ENCODE measurements at places on chromosomes 11 and 22.
A peak's percentile ranks its signal among the peaks of the same experiment; 100 is the strongest.

DNA sequence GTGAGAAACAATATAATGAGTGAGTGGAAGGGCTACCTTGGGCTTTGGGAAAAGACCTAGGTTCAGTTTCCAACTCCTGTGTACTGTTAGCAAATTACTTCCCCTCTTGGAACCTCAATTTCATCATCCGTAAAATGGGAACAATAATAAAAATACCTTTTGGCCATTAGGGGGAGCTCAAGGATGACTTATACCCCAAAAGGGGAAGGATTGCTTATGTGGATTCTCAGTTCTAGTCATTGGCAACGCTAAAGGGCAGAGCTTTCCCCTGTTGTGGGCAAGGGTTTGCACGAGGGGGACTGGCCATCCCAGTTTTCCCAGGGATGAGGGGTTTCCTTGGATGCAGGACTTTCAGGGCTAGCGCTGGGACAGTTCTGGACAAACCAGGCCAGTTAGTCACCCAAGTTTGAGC is 3.1 kb upstream of the COMMD9 start:
- no peak for DNase-seq

DNA sequence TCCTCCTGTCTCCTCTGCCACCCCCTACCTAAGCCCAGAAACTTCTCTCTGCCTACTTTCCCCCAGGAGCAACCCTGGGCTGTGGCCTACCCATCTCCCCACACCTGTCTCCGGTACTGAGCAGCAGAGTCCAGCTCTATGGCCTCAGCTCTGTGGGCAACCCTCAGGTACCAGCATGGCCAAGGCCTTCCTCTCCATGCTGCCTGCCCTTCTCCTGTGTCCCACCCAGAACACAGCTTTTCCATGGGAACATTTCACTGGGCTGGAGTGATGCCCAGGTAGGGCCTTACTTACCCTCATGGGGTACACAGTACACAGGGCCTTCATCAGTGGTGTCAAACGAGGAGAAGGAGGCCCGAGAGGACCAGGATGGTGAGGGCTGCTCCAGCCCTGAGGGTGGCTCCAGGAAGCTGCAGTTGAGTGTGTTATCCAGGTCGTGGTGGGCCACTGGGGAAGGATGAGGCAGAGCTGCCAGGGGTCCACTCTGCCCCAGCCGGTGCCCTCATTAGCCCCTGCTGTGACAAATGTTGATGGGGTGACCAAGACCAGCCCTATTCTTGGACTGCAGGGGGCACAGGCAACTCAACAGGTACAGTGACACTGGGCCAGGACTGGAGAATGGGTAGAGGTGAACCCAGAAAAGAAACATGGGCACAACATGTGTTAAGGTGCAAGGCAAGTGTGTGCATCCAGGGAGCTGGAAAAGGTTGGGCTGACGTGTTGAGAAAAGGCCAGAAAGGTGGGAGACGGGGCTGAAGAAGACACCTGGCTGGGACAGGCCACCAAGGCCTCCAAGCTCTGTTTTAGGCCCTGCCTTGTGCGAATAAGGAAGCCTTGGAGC is 10.3 kb downstream of the SCARF2 start:
- DNase-seq = no peak

DNA sequence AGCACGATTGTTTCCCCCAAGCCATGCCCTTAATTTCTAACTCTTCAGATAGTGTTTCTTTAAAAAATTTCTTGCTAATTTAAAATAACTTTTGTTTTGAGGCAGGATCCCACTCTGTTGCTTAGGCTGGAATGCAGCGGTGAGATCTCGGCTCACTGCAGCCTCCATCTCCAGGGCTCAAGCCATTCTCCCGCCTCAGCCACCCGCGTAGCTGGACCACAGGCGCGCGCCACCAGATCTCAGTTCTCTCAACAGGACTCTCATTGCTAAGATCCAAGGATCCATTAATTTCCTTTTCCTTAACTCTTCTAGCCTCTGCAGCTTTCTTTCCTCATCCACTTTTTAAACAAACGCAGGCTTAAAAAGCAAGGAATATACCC is 327 bp upstream of the MED17 start:
- DNase-seq = no peak

DNA sequence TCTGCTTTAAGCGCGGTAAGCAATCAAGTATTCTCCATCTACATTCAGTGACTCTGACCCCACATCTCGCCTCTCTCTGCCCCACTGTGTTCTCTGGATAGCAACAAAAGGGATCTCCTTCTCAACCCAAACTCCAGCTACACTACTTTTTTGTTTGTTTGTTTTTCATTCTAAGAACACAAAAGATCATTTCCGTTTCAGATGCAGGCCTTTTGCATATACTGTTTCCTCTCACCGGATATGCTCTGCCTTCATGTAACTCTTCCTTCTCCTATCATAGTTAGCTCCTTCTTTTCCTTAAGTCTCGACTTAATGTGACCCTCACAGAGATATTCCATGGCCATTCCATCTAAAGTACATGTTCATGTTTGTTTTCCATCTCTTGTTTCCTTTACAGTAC is 179.8 kb upstream of the MTMR2 start:
- no peak for DNase-seq

DNA sequence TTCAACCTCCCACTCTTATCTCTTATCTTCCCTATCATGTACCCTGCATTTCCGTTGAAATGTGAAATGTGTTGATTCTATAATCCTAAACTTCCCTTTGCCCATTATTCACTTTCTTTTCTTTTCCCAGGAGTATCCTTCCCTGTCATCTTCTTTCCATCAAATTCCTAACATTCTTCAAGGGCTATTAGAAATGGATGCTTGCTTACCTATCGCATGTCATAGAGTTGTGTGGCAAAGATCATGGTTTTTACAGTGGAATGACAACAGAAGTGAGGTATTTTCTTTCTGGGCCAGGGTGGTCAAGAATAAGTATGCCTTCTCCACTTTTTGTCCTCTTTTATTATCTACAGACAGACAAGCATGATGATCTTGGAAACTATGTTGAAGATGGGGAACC is 124.4 kb upstream of the SLC5A12 start:
- no peak for DNase-seq

GRCh38 chr11:5151713-5152153 is 2.8 kb downstream of the OR52A1 start:
- no peak for DNase-seq

GRCh38 chr11:85643191-85643614 is 4.6 kb upstream of the TMEM126A start:
- DNase-seq = no peak

DNA sequence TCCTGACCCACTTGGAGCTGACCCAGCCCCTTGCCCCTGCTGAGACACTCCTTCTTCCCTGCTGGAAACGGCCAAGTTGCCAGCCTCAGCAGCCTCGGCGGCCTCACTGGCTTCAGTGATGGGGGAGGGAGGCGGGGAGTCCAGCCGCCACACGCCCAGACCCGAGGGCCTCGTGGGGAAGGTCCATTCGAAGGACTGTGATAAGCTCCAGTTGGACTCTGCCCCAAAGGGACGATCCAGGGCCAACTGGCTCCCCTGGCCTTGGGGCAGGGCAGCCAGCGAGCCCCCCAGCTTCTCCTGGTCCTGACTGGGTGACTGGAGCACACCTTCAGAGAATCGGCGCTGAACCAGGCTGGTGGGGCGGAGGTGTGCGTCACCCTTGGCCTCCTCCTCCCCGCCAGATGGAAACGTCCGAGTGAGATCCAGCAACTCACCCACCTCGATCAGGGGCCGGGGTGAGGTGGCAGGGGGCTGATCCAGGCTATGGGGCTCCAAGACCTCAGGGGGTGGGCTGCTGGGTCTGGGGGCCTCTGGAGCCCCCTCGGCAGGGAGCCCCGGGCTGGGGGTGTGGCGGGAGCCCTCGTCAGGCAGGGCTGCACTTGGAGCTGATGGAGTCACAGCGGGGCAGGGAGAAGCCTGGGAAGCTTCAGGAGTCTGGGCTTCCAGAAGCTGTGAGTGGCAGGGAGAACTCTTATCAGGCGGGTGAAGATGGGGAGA is 11.5 kb downstream of the TNKS1BP1 start:
- peak; percentile 72 for DNase-seq

DNA sequence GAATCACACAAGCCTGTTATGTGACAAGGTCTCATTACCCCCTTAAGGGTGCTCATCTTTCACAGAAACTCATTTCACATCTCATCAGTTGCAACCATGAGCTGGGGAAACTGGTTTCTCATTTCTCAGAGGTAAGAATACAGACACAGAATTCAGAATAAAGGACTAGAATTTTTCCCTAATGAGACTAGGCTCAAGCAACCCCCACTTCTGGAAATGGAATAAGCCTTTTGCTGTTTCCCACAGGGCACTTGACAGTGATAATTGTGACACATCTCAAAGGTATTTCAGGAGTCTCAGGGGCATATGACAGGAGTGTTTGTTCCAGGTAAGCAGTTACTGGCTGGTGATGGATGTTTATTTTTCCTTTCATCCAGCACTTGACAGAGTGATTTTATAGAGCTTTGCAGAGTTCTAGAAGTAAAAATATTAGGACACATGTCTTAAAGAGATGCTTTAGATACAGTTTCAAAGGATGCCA is 112.9 kb upstream of the DDI1 start:
- no peak for DNase-seq

DNA sequence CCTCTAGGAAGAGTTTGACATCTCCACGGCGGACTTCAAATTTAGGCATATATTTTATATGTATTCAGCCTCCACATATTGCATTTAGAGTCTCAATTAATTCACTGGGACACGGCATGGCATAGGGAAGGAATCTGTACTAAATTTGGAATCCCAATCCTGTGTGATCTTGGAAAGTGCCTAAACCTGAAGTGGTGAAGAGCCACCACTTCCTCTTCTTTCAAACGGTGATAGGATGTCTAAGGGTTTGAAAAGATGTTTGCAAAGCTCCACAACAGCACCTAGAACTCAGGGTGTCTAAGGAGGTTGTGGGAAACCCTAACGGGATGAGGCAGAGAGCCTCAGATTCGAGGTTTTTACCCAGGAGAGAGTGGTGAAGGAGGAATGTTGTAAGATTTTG is 1.0 kb upstream of the L3MBTL2 start:
- no peak for DNase-seq

DNA sequence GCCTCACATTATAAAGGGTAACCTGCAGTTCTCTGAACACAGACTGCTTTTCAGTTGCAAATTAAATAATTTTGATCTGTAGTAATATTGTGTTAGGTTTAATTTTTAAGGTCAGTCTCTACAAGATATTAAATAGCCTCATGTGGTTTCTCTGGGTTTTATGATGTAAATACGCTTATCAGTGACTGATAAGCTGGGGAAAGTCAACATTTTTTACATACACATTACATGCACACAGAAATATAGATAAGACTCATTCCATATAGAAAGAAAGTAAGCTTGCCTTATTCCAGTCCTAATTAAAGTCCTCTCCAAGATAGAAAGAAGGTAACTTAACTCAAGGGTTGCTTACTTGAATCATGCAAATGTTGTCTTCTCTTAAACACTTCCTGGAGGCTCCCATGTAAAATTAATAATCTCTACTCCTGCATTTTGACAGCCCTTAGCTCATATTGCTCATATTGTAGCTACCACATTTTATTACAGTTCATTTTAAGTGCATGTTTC is 1.6 kb upstream of the OR5M3 start:
- no peak for DNase-seq

- DNase-seq = peak; percentile 43
Observed at GRCh38 chr11:70883973-70884623, 368.3 kb downstream of the SHANK2 start.

DNA sequence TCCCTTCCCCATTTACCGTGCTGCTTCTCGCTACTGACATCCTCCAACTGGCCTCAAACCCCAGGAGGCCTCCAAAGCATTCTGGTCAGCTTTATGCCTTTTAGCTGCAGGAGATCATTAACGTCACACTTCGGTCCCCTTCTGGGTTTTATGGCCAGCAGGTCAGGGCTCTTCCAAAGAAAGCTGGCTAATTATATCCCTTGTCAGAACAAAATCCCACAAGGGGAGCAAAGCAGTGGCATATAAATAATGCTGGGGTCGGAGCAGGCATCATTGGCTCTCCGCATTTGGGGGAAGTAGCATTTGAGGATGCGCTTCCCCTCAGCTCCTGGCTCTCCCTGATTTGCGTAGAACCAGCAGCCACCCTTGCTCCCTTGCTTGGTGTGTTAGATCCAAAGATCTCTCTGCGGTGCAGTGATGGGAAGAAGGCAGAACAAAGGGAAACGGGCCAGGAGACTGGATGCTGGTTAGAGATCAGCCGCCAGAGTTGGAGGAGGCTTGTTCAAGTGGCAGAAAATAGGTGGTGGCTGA is 117.4 kb downstream of the DBX1 start:
- DNase-seq = no peak

- DNase-seq = peak; percentile 77
Observed at GRCh38 chr22:38923463-38924346, 33.7 kb upstream of the APOBEC3A start.

DNA sequence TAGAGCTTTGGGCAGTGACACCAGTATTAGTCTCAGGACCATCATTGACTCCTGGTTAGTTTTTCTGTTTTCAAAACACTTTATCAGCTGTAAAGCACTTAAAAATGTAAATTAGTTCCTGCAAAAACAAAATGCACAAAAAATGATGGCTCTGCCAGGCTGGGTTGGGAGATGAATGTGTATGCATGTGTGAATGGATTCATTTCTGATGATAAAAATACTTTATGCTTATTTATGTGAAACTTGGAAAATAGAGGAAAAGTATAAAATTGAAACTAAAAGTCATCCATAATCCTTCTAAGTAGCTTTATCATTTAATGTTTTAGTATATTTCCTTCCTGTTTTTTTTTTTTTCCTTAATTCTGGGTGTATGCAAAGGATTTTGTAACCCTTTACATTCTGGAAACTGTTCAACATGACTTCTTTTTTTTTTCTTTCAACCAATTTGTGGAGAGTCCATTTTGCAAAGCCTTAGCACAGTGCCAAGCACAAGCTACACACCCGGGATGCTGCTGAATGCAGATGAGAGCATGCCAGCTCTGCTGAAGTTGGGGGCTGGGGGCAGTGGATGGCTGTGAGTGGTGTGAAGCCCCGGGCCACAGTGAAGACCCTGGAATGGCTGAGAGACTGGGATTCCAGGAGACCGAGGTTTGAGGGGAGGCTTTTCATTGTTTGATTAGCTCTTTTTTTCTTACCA is 37.6 kb downstream of the PTPRJ start:
- DNase-seq = peak; percentile 13

- no peak for DNase-seq
Observed at GRCh38 chr22:24191381-24191841, 10.1 kb downstream of the SUSD2 start.

GRCh38 chr11:70323806-70324205 is 53.3 kb downstream of the PPFIA1 start:
- DNase-seq = no peak

- no peak for DNase-seq
Observed at GRCh38 chr11:59416613-59417012, 9.6 kb downstream of the OR5A2 start.

GRCh38 chr11:47155879-47156278 is 20.8 kb downstream of the ARFGAP2 start:
- no peak for DNase-seq

DNA sequence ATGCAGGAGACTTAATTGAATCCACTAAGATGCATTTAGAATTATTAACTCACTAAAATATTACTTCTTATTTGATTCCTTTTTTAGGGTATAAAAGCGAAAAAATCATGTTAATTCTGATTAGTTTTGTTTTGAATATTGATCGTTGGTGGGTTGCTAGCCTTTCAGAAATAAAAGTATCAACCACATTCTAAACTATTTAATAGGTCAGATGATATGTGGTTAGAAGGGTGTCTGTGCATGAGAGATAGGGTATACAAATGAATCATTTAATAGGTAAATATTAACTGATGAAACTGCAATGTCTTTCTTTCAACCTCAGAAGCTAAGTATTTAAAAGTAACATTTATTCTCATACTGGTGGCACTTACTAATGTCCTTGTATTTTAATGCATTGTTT is 515.1 kb downstream of the CNTN5 start:
- no peak for DNase-seq
